ENCODE measurements at places on chromosomes 7 and 10.

- DNase-seq, result no peak
Observed at GRCh38 chr7:143373255-143373794, 7.8 kb upstream of the ZYX start.

DNA sequence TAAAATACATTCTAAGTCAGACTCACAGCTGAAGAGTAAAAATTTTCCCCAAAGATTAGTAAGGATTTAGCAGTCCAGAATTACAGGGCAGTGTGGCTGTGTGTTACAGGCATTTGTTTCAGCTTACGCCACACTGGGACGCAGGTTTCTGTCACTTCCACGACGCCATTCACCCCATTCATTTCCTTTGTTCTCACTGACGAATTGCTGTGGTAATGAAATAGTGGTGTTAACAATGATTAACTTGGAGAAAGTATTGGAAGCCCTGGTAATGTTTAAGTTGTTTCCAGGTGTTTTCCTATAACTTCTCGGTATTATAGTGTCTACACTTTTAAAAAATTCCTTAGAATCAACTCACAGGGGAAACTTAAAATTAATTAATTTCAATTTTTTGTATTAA, 370.9 kb downstream of the SH2D4B start:
- no peak for DNase-seq

- DNase-seq, result no peak
Observed at GRCh38 chr7:103373866-103374643, 26.6 kb downstream of the PSMC2 start.

DNA sequence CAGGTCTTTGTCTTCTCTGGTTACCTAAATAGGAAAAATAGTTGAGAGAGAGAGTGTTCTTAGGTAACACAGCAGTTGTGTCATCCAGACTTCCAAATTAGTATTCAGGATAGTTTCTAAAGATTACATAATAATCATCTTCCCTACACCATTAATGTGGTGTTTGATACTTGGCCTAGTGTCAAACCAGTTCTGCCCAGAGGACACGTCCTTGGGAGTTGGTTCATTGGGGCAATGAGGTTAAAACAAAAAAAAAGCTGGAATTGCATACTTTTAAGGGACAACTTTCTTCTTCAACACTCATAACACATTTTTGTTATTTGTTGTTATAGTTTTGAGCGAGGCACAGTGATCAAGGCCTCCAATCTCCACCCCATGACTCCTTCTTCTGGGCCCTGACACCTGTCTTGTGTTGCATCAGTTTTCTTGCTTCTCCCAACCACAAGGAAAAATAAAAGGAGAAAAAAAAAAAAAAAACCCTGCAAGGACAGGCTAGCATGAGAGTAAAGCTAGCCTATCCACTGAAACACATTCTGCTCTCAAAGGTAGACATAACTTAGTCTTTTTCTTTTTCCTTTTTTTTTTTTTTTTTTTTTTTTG, 28.8 kb downstream of the STN1 start:
- DNase-seq, result no peak

DNA sequence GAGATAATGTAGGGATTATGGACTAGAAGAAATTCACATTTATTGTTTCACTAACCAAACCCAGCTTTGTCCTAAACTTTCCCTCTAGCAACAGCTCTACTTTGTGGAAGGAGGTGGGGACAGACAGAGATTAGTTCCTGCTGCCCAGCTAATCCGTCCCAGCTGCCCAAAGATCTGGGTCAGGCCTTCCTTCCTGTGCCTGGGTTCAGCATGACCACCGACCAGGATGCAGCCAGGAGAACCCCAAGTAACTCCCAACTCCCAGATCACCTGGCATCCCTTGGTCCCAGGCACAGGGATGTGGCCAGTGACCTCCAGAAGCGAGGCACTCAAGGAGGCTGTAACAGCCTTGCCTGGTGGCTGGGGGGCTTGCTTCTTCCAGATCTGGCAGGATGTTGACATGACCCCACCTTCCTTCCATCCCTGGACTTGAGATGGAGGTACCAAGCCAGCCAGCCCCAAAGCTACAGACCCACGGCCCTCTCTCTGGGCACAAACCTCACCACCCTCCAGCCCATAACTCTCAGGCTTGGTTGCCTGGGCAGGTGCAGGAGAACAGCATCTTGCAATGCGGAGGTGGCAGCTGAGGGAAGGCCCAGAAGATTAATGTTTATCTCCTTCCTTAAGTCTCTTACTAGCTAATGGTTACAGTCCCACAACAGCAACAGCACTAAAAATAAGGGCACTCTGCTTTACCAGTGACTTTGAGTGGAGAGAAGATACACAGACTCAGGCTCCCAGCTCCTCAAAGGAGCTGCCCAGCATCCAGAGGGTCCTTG, 11.1 kb downstream of the CAMK2G start:
- DNase-seq, result no peak

DNA sequence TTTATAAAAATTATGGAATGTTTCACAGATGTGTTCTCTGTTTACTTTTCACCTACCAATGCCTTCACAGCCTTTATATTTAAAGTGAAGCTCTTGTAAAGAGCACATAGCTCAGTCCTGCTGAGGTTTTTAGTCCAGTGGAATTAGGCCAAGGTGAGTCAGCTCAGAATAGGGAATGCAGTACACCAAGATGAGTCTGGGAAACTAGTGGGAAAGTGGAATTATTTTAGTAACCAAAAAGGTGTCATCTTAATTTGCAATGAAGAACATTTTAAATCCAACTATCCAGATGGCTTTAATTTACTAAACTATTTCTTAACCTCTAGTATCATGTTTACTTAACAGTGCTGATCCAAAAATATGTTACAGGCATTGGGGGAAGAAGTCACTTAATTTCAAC, 236.3 kb upstream of the CTBP2 start:
- no peak for DNase-seq

DNA sequence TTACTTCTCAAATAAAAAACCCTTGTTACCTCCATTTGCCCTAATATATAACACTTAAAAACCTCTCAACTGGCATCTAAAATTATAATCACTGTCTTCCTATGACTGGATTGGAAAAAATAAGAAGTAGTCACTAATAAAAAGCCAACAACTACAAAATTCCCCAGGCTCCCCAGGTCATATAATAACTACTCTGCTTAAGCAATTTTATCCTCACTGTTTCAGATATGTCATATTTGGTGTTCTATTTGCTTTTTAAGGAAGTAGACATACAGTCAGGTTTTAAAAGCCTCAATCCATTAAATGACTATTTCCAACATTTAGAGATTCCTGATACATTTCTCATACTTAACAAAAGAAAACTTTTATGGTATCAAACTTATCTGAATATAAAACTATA, 2.4 kb downstream of the H2AZ2 start:
- DNase-seq, result no peak

DNA sequence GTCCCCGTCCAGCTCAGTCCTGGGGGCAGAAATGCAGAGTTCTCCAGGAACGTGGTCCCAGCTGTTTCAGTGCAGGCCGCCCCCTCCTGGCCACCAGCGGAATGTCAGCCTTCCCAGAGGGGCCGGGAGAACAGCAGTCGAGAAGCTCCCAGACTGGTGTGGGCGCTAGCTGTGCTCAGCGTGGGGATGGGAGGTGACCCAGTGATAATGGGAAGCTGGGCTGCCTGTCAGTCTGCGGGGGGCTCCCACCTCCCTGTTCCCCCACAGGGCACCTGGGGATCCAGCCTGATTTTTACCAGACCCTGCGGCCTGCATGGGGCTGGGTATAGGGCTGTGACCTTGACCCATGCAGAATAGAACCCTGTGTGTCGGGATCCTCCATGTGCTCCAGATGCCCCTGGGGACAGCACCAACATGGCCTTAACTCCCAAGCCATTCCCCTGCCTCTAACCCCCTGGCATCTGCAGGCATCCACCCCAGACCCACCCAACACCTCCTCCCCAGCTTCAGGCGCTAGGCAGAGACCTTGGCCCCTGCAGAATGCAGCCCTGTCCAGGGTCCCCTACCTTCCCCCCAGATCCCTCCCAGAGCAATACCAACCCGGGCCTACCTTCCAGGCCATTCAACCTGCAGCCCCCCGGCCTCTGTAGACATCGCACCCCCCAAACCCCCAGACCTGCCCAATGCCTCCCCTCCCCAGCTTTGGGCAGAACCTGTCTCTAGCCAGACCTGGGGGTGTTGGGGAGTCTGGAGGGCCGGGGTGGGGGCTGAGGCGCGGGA, 880 bp upstream of the ELN start:
- peak; percentile 68 for DNase-seq

DNA sequence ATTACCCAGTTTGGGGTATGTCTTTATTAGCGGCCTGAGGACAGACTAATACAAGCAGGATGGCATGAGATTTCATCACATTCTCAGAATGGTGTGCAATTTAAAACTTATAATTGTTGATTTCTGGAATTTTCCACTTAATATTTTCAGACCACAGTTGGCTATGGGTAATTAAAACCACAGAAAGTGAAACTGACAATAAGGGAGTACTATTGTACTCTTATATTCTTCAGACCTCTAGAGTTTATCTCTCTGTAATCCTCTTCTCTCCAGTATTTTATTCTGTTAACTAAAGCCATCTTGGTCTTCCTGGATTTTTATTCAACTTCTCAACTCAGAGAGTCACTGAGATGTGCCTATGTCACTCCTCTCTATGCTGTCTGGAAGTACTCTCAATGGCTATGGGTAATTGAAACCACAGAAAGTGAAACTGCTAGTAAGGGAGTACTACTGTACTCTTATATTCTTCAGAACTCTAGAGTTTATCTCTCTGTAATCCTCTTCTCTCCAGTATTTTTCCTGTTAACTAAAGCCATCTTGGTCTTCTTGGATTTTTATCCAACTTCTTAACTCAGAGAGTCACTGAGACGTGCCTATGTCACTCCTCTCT, 118.3 kb downstream of the PPP1R17 start:
- DNase-seq, result no peak

GRCh38 chr10:118585794-118586193, 9.7 kb downstream of the PRLHR start:
- DNase-seq, result no peak

- no peak for DNase-seq
Observed at GRCh38 chr10:13990946-13991345, 339.8 kb downstream of the FRMD4A start.

DNA sequence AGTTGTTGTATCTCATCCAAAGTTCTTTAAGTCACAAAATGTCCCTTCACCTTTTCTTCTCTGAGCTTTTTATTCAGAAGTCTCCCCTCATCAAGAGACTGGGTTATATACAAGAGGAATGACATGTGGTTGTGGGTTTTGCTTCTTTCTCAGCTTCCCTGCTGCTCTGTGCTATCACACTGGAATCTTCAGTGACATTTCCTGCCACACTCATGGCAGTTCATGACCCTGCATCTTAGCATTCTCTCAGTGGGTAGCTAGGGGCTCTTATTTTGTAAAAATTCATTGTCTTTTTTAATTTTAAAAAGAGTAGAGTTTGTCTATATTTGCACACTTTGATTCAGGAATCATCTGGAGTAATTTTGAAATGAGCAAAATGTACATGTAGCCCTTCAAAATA, 236.9 kb upstream of the TMEM229A start:
- DNase-seq, result no peak

DNA sequence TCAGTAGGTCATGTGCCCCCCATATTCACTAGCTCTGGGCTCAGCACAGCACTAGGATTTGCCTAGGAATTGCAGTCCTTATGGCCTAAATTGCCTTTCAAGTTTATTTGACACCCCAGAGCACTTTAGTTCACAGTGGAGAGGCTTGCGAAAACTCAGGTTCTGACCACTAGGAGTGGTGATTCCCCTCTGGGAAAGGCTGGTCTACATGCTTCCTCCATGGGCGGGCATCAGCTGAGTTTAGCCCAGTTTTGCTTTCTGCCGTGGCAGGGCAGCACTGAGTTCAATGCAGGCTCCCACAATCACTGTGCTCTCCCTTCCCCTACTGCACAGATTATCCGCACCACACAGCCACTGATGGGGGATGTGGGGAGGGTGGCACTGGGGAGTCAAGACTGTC, 94.4 kb downstream of the ADCYAP1R1 start:
- no peak for DNase-seq

DNA sequence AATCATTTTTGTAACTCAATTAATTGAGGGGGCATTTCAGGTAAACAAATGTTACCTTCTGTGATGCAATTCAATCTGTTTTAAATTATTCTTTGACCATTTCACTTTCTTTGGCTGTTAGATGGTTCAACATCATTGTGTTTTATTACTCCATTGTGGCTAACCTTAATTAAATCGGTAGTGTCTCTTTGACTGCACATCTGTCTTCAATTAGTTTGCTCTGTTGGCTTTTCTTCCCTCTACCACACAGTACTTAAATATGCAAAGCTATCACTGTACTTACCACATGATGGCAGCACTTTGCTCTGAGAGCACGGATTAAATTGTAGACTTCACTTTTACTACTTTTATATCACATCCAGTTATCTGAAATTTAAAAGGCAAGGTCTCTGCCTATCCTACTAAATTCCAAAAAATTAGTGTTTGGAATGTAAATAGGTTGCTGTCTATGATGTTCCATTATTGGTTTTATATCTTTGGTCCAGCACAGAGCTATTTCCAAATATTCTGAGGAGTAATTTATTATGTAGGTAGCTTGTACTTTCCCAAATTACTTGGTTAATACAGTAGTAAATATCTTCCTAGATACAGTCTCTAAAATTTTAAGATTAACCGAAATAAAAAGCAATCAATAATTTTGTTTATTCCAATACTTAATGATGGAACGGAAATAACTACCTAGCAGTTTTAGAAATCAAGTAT, 352.0 kb downstream of the PCLO start:
- peak; percentile 1 for DNase-seq

- DNase-seq, result no peak
Observed at GRCh38 chr10:79226391-79227245, 120.7 kb upstream of the PPIF start.

DNA sequence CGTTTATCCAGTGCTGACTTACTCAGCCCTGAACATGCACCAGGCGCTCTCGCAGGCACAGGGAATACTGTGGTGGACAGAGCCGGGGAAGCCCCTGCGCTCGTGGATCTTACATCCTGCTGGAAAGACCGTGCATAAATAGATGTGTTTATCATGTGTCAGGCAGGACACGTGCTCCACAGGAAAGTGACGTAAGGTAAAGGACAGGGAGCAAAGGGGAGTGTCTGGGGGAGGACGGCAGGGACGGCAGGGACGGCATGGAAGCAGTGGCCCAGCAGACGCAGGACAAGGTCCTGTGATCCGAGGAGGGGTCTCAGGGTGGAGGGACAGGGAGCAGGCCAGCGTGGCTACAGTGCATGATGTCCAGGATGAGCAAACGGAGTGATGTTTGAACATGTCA, 410.5 kb downstream of the PAXIP1 start:
- no peak for DNase-seq

- DNase-seq, result no peak
Observed at GRCh38 chr7:123282181-123282580, 82.4 kb upstream of the SLC13A1 start.

- DNase-seq, result no peak
Observed at GRCh38 chr7:87506246-87507180, 31.0 kb upstream of the ABCB4 start.

Measured in anterior cingulate cortex (tissue), 58 donors.